Central memory CD8-positive, alpha-beta T cell (primary cell): ENCODE measurements at places on chromosomes 7 and 10.

DNA sequence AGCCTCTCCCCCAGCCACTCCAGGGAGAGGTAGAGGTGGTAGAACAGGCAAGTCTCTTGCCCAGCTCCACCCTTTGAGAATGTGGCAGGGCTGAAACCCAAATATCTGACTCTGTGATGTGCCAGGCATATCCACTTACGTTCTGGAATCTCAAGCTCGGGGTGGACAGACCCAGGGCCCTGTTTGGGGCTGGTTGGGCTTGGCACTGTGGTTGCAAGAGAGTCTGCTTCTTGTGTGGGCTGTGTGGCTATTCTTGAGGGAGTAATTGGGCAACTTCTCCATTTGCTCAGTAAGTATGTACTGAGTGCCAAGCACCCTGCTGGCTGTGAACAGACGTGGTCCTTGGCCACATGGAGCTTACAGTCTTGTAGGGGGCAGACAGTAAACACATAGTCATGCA is 4.7 kb downstream of the UBTD1 start:
- no peak for DNase-seq

GRCh38 chr7:129083525-129083924 is 28.6 kb upstream of the TNPO3 start:
- DNase-seq = no peak

GRCh38 chr10:101453791-101454718 is 100.1 kb downstream of the BTRC start:
- no peak for DNase-seq

DNA sequence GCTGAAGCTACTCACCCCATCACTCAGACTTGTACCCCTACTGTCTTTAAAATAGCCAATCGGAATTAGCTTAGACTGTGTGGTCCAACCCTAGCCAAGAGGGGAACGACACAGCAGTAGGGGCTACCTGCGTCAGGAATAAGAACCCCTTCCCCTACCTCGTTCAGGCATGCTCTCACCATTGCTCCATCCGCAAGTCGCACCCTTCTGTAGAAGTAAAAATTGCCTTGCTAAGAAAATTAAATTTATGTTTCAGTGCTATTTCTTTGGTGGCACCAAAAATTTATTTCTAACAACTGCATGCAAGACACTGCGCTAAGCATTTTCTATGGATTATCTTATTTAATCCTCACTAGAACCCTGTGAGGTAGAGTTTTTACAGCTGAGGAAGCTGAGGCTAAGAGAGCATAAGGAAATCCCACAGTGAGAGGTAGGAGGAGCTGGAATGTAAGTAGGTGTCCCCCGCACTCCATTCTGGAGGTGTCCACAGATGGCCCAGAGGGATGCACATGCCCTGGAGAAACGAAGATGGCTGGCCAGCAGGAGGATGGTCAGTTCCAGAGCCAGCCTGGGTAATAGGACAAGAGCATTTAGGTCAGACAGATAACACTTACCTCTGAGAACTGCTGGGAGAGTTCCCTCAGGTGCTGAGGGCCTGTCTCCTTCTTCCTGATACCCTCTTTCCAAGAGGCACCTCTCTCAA is 15.3 kb upstream of the CACUL1 start:
- DNase-seq = no peak

GRCh38 chr7:101015626-101016025 is 4.3 kb upstream of the MUC17 start:
- no peak for DNase-seq

DNA sequence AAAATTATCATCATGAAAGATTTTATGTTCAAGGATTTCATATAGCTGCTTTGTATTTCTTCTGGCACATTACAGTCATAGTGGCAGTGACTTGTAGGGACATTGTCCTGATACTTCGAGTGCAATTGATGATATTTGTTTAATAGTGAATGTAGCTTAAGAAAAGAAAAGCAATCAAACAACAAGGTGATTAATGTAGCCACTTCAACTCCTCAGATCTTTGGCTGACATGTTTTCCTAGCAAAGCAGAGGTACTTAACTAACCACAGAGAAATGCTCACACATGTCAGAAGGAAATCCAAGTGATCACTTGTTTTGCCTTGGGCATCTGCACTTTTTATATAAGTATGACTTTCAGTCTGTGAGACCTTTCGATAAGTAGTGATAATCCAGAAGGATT is 470.3 kb downstream of the AUTS2 start:
- DNase-seq = no peak

DNA sequence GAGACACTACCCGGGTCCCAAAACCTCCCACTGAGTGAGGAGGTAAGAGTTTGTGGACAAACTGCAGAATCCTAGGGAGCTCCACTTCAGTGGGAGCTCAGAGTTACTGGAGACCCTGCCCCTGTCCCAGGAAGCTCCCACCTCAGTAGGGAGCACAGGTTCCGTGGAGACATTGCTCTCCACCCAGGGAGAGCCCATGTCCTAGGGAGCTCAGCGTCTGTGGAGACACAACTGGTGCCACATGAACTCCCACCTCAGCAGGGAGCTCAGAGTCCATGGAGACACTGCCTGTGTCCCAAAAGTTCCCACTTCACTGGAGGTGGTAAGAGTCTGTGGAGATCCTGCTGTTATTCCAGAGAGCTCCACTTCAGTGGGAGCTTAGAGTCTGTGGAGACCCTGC is 6.3 kb downstream of the MYO1G start:
- DNase-seq = no peak

DNA sequence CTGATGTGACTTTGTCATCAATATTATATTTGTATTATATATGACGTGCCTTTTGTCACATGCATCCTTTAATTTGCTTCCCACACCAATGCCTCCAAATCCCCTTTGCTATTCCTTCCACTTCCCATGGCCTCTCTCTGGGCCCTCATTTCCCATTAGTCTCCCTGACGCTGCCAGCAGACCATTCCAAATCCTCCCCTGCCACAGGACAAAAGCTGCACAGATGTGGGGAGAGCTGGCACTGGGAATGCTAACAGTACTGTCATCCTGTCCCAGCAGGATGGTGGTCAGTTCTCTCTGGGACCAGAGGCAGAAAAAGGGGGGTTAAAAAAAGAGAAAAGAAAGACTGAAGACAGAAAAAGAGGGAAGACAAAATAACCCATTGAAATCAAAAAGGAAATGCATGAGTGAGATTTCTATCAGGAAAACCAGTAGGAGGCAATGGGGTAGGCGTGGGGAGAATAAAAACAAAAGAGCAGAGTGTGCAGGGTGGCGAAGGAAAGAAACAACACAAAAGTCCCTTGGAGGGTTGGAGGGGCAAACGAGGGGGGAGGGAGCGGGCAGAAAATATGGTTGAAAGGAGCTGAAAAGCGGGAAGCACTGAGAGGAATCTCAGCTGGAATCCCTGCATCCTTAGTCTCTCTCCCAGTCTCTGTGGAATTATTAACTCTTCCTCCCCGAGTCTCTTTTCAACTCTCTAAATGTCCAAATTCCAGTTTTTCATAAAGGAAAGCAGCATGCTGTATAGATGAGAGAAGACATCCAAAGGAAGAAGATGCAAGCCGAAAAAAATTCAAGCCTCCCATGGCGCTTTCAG is 59.2 kb upstream of the PTN start:
- DNase-seq = no peak

DNA sequence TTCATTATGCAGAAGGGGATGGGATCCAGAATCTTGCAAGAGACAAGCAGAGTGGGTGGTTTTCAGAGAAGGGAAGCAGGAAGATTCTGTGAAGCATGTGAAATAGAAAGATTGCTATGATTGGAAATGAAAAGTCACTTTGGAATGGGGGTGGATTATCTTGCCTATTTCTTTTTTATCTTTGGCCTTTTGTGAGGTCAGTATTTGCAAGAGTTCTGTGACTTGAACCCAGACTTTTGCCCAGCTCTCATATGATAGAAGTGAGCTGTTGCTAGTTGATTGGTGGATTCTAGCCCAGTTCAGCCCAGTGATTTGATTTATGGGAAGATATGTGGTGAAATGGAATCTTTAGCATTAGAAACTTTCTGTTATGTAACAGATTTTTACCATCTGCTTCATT is 17.1 kb downstream of the ENTPD7 start:
- DNase-seq = no peak

DNA sequence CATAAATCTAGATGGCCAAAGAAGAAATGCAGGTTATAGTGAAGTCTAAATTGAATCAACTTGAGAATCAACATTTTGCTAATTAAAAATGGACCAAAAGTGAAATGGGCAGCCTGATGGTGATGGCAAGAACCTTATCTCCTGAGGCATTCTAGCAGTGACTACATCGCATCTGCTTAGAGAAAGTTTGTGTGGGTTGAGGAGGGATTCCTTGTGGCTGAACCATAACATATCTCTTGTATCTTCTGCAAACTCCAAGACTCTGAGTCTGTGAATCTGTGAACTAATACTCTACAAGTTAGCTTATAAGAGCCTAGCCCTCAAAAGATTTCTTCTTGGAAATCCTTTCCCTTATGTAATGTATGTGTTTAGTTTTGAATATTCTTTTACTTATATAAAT is 85.6 kb downstream of the PRKG1 start:
- DNase-seq = no peak

DNA sequence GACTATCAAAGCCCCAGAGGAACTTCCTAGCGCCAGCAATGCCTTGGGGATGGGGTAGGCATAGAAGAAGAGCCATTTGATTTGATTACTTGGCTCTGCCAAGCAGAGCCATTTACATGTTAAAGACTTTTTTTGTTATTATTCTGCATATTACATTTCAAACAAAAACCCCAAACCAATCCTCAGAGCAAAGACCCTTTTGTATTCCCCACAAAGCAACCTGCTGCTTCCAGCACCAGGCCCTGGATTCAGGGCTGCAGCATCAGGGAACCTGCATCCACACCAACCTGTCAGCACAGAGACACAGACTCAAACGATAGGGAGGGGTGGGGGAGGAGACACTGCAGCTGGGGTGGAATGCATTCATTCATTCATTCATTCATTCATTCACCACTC is 73.2 kb downstream of the GRID1 start:
- DNase-seq = no peak

- DNase-seq = no peak
These were observed 687 bp downstream of the HELLS start for GRCh38 chr10:94546049-94546900.

- no peak for DNase-seq
These were observed 88.6 kb downstream of the NRG3 start for GRCh38 chr10:81963606-81964005.

DNA sequence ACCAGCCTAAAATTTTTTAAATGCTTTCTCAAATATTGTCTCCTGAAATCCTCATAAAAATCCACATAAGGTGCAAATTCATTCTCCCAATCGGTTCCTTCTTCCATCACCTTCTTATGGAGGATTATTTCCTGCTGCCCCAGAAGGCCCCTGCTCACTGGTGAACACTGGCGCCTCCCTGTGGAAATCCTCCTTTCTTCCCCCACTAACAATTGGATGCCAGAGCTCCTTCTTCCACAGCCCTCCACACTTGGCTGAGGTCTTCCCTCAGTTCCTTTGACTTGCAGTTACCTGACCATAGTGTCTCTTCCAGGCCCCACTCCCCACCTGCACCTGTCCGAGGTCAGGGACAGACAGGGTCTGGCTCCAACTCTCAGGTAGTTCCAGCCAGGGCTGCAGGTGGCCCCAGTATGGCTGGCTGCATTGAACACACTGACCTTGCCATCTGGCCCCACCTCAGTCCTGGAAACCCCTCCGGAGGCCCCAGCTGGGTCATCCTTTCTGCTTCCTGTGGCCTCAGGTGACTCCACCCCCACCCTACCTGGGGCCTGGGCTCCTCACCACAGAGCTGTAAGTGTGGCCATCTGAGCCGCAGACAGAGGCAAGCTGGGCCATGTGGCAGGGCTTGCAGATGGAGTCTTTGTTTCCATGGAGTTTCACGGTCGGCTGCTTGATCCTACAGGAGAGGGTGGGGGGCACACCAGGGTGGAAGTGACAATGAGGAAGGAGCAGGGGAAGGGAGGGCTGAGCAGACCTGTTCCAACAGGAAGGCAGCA is 18.4 kb downstream of the SPOCK2 start:
- DNase-seq = no peak

GRCh38 chr7:142654398-142654797 is 94.9 kb upstream of the PRSS1 start:
- no peak for DNase-seq

DNA sequence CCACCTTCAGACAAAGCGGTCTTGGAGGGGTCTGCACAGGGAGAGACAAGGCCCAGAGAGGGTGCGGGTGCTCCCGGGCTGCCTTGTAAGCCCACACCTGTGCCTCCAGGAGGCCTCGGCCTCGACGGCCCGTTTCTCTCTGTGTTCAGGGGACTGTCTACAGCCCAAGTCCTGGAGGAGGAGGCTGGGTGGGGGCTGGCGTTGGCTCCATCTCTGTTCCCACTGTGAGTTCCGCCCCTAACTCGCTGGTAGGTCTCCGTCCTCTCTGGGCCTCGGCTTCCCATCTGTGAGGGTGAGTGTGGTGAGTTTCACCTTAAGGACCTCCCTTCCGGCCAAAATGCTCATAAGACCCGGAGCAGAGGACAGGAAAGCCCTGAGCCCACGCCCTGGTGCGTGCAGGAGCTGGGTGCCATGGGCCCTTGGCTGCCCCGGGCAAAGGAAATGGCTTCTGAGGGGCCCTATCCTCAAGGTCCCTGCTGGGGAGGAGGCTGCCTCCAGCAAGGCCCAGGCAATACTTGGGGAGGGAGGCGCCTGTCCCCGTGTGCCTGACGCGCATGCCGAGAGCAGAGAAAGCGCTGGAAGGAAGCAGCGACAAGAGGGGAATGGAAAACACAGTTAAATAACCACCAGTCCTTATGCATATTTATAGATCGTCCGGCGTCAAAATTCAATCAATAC is 276.8 kb downstream of the ELFN1 start:
- DNase-seq = no peak

GRCh38 chr10:94108200-94108599 is 114.5 kb downstream of the PLCE1 start:
- DNase-seq = no peak

DNA sequence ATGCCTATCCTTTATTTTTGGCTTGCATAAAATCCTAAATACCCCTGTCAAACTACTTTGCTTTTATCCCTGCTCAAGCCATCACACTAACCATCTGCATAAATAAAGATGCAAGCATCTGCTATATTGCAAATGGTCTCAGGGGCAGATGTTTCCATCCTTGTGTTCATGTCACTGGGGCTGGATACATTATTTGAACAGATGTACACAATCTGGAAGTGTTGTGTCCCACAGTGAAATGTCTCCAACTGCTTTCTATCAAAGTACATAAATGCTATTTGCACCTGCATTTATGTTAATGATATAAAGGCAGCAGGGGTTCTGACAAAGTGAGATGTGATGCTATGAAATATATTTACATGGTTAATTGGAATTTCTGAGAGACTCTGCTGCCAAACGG is 163.1 kb downstream of the ZNF438 start:
- no peak for DNase-seq

GRCh38 chr7:66143876-66144332 is 29.3 kb downstream of the CRCP start:
- no peak for DNase-seq

- DNase-seq = no peak
These were observed 132.7 kb downstream of the JCAD start for GRCh38 chr10:29926693-29927048.

DNA sequence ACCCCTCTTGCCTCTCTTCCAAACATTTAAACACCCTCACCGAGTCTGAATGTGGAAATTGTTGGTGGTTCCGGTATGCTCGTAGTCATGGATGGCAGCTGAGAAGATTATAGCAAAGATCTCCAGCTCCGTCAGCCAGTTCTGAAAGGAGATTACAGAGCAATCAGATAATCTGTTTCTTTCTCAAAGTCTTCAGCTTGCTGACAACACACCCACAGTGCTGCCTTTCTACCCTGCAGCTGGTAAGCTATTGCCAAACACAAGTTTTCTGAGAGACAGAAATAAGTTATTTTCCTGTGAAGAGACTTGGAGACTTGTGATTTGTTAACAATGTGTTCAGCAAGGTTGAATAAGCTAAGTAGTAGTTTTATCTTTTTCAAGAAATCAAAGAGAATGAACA is 163.6 kb downstream of the PPP1R17 start:
- no peak for DNase-seq
